ENCODE measurements at places on chromosomes 2 and 18. TPM values are rescaled to one million over a fixed set of nuclear protein-coding genes. Genes with fewer than 3 reads are reported as not detected.

DNA sequence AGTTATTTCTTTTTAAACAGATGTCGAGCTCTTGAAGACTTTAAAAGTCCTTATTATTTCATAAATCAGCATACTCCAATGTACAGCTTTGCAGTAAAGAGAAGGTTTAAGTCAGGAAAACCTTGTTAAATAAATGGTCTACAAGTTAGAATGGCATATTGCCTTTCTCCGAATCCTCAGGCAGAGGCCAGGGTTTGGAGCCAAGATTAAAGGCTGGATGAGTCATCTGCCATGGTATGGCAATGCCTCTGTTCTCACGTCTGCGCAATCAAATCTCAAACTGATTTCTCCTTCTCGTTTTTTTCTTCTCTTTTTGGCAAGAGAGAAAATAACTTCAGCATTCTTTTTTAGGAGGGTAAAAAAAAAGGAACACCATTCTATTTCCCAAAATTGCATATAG, 5.6 kb upstream of the KCNJ3 start:
- no peak for DNase-seq
- no peaks in the 10 kb centered on the region for H3K36me3 ChIP-seq
- H3K27ac ChIP-seq, result no peak overlapping the region
- H3K4me1 ChIP-seq, result no peaks in the 10 kb centered on the region
- H3K4me3 ChIP-seq, result no peak overlapping the region
- peaks cover 13% of the 10 kb centered on the region for H3K27me3 ChIP-seq

PAX8 gene
- polyA plus RNA-seq, result 0.26 TPM

GRCh38 chr2:221929259-221929658, 357.2 kb upstream of the EPHA4 start:
- no peaks in the 10 kb centered on the region for H3K4me1 ChIP-seq
- H3K4me3 ChIP-seq, result no peak overlapping the region
- H3K27ac ChIP-seq, result no peak overlapping the region
- DNase-seq, result no peak
- H3K27me3 ChIP-seq, result no peaks in the 10 kb centered on the region
- no peaks in the 10 kb centered on the region for H3K36me3 ChIP-seq

GPR45 gene
- not detected for polyA plus RNA-seq

DNA sequence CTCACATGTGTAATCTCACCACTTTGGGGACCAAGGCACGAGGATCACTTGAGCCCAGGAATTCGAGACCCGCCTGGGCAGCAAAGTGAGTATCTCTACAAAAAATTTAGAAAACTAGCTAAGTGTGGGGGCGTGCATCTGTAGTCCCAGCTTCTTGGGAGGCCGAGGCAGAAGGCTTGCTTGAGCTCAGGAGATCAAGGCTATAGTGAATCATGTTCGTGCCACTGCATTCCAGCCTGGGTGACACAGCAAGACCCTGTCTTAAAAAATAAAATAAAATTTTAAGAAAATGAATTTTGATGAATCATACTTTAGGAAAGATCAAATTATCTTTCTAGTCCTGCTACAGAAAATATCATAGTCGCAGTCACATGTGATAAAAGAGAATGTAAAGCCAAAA, 46.9 kb downstream of the CABYR start:
- no peaks in the 10 kb centered on the region for H3K27me3 ChIP-seq
- no peaks in the 10 kb centered on the region for H3K36me3 ChIP-seq
- DNase-seq, result no peak
- no peak overlapping the region for H3K27ac ChIP-seq
